ENCODE measurements at places on chromosomes 7 and 10.

- no peak for DNase-seq
These were observed 126.5 kb upstream of the ZNF438 start for GRCh38 chr10:31158011-31158658.

- no peak for DNase-seq
These were observed 140.8 kb downstream of the ADAM12 start for GRCh38 chr10:126247446-126247975.

- no peak for DNase-seq
These were observed 4.3 kb downstream of the PRRT4 start for GRCh38 chr7:128357217-128357613.

DNA sequence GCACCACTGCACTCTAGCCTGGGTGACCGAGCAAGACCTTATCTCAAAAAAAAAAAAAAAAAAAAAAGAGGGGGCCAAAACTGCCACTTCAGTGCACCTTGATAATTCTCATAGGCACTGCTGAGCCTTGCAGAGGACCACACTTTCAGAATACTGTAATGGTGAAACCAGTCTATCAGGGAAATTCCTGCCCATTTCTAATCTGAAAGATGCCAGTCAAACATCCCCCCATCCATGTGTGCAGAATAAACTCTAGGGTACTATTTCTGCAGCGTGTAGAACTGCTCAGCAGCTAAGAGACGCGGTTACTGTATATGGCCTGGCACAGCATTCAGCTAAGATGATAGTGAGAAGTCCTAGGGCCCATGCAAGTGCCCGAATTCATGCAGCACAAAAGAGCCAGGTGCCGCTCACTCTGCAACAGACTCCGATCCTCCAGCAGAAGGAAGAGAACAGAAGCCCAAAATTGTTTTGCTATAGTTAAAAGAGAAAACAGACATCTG lies 286.8 kb upstream of the KLF14 start:
- DNase-seq, result no peak

GRCh38 chr7:70942791-70943190 lies 189.2 kb upstream of the GALNT17 start:
- no peak for DNase-seq

DNA sequence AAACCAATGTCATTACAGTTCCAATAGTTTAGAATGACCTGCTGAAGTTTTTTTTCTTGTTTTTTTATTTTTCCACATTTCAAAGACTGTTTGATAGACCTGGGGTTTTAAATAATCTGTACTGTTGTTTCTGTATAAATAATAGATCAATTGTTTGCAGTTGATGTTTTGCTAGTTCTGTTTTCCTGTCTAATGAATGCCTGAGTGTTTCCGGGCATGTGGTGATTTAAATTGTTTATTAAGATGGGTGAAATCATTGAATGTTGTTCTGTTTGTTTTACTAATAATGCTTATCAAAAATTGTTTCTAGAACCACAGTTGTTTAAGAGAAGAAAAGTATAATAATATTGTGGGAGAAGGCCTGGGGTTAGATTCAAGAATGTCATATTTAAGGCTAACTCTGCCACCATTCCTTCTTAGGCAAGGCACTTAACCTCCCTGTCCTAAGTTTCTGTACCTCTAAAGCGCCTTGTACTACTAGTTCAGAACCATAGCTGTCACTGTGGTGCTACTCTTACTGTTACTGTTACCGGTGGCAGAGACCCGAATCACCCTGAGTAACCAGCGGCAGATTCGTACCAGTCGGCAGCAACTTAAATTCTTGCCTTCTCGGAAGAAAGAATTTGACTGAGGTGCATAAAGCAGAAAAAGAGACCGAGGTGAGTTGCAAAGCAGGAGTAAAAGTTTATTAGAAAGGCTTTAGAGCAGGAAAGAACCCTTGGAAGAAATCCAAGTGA lies 1014.1 kb downstream of the REEP3 start:
- DNase-seq, result no peak

DNA sequence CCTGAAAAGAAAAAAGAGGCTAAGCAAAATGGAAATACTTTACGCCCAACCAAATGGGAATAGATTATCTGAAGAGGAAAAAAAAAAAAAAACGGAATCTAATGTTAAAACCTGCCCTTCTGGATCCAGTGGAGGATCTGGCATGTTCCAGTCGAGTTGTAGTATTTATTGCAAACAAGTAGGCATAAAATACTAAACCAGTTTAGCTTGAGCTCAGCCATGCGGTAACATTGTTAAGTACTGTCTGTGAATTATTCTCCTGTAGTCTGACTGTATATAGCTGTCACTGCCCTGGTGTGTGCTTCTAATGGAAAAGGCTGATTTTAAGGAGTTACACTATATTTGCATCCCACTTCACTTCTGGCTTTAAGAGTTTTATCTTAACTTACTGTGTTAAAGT lies 40.3 kb downstream of the CELF2 start:
- DNase-seq, result no peak

- DNase-seq, result no peak
These were observed 27.1 kb upstream of the LBX1 start for GRCh38 chr10:101256387-101256786.

GRCh38 chr7:38753347-38753746 lies 122.2 kb upstream of the AMPH start:
- DNase-seq, result peak; percentile 9

GRCh38 chr7:71507680-71508602 lies 376.0 kb downstream of the GALNT17 start:
- no peak for DNase-seq

- DNase-seq, result no peak
These were observed 94.5 kb downstream of the RELN start for GRCh38 chr7:103894656-103895596.

DNA sequence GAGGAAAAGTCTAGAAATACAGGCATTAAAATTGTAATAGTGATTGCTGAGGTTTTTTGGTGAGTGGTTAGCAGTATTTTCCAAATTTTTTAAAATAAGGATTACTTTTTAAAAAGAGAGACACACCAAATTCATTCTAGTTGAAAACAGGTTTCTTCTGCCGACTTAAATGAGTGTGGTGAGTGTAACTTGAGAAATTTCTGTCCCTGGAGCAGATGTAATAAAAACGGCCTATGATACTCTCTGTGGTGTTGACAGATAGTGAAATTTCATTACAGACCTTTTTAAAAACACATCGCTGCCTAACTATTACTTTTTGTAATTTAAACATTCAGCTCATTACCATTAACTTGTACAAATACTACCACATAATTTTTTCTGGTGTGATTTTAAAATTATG lies 90.1 kb downstream of the CYP51A1 start:
- DNase-seq, result no peak

GRCh38 chr7:27110186-27111031 lies 7.9 kb upstream of the HOXA2 start:
- no peak for DNase-seq

- DNase-seq, result no peak
These were observed 239.7 kb upstream of the SEMA3D start for GRCh38 chr7:85426487-85426960.

DNA sequence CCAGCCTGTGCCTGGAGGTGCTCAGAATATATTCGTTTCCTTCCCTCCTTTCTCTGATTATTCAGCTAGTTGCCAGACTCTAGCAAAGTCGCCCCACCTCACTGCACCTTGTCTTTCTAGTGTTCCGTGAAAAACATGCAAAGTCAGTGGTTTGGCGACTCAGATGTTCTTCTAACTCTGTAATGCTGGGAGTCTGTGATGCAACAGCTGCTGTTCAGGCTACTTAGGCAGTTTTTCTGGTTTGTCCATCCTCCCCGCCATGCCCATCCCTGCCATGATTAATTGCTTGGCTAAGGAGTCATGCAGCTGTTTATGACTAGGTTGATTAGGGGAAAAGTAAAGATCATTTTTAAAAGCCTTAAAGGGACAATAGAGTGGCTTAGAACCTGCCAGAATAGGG lies 99.4 kb downstream of the MTPN start:
- DNase-seq, result no peak
